ENCODE measurements at places on chromosomes 5 and 9. TPM values are rescaled to one million over a fixed set of nuclear protein-coding genes. Genes with fewer than 3 reads are reported as not detected.

SERF1A gene
- 12.8 TPM for polyA plus RNA-seq

CCDC192 gene
- 1.5 TPM for polyA plus RNA-seq

LYRM7 gene
- polyA plus RNA-seq, result 12.4 TPM

TNFSF8 gene
- 0.39 TPM for polyA plus RNA-seq

GFI1B gene
- polyA plus RNA-seq, result 0.94 TPM

PDE6A gene
- 0.11 TPM for polyA plus RNA-seq

SPAG8 gene
- 5.9 TPM for polyA plus RNA-seq

RXRA gene
- polyA plus RNA-seq, result 61.6 TPM

SECISBP2 gene
- 98.9 TPM for polyA plus RNA-seq

ZNF354C gene
- 15.8 TPM for polyA plus RNA-seq

GABBR2 gene
- polyA plus RNA-seq, result 5.6 TPM

CCL28 gene
- 2.6 TPM for polyA plus RNA-seq

ZNF658 gene
- polyA plus RNA-seq, result 10.0 TPM

INSL4 gene
- polyA plus RNA-seq, result not detected

RFESD gene
- polyA plus RNA-seq, result 5.0 TPM

CDC25C gene
- 8.0 TPM for polyA plus RNA-seq

HAVCR1 gene
- 1.6 TPM for polyA plus RNA-seq

AJM1 gene
- polyA plus RNA-seq, result 0.68 TPM

INSYN2B gene
- polyA plus RNA-seq, result 2.3 TPM

SLC6A18 gene
- 1.3 TPM for polyA plus RNA-seq

QRFP gene
- polyA plus RNA-seq, result 0.32 TPM

MYOZ3 gene
- polyA plus RNA-seq, result 6.2 TPM

PTGDS gene
- polyA plus RNA-seq, result 34.0 TPM

OTP gene
- not detected for polyA plus RNA-seq

NACC2 gene
- 9.9 TPM for polyA plus RNA-seq

Measured in left renal cortex interstitium (tissue), 4 donors.